ENCODE measurements at places on chromosomes 7 and 10. TPM values are rescaled to one million over a fixed set of nuclear protein-coding genes. Genes with fewer than 3 reads are reported as not detected.

Gene KIFBP
- 36.6 TPM for total RNA-seq

Gene LRRC4
- total RNA-seq = under 0.01 TPM

Gene ADAM12
- 7.2 TPM for total RNA-seq

Gene CROT
- 11.0 TPM for total RNA-seq

Gene GARIN1A
- total RNA-seq = under 0.01 TPM

Gene TMEM196
- total RNA-seq = not detected

Gene BPGM
- total RNA-seq = 11.4 TPM

Gene TBATA
- not detected for total RNA-seq

Gene SMNDC1
- total RNA-seq = 4.9 TPM

Gene PAPSS2
- 220 TPM for total RNA-seq

Gene CLDN4
- under 0.01 TPM for total RNA-seq

Gene RPEL1
- total RNA-seq = under 0.01 TPM

Gene PPP1R3C
- total RNA-seq = 46.4 TPM

Gene RAPGEF5
- total RNA-seq = 42.4 TPM

Gene WDFY4
- not detected for total RNA-seq

Gene VIPR2
- not detected for total RNA-seq

Gene GPR26
- not detected for total RNA-seq

Gene GRID2IP
- total RNA-seq = not detected

Gene SCIN
- not detected for total RNA-seq

Gene RRP12
- 12.5 TPM for total RNA-seq

Gene OR6V1
- not detected for total RNA-seq

Gene SPDYE2
- total RNA-seq = not detected

Gene SPDYE8
- not detected for total RNA-seq

Gene MAD1L1
- total RNA-seq = 37.2 TPM

Gene OR2A42
- total RNA-seq = not detected

Gene HIBADH
- total RNA-seq = 56.9 TPM

Gene TES
- total RNA-seq = 32.9 TPM

Gene NUTM2E
- total RNA-seq = not detected

Gene VGF
- 0.65 TPM for total RNA-seq

Gene UTF1
- not detected for total RNA-seq

Gene WDR86
- not detected for total RNA-seq

Gene CFAP69
- 1.8 TPM for total RNA-seq

Gene TRIM50
- total RNA-seq = not detected

Gene CXCL12
- 255 TPM for total RNA-seq

Gene RBM20
- total RNA-seq = not detected

Gene ST8SIA6
- not detected for total RNA-seq

Gene WIPF3
- total RNA-seq = not detected

Gene IDI2
- total RNA-seq = not detected

Gene CTAGE8
- total RNA-seq = not detected

Gene CTNNA3
- total RNA-seq = not detected

Gene LRMDA
- not detected for total RNA-seq

Gene HTR5A
- not detected for total RNA-seq

Gene TDRD1
- total RNA-seq = 0.16 TPM

Gene NOS3
- total RNA-seq = 5.4 TPM

Gene RNF148
- total RNA-seq = 0.32 TPM
